ENCODE measurements at places on chromosomes 13 and 19. TPM values are rescaled to one million over a fixed set of nuclear protein-coding genes. Genes with fewer than 3 reads are reported as not detected.

Gene RDH8
- not detected for total RNA-seq

Gene GIPC3
- 0.26 TPM for total RNA-seq

Gene NANOS3
- total RNA-seq = 0.60 TPM

Gene ICAM5
- 0.29 TPM for total RNA-seq

Gene S1PR4
- total RNA-seq = 140 TPM

Gene FXYD3
- total RNA-seq = not detected

Gene KLK15
- not detected for total RNA-seq

Gene HSH2D
- 83.6 TPM for total RNA-seq

Gene SLC25A41
- 0.18 TPM for total RNA-seq

Gene DHDH
- 1.6 TPM for total RNA-seq

Gene SYDE1
- total RNA-seq = not detected

Gene KLF1
- total RNA-seq = not detected

Gene AMER2
- not detected for total RNA-seq

Gene GADD45GIP1
- 23.4 TPM for total RNA-seq

DNA sequence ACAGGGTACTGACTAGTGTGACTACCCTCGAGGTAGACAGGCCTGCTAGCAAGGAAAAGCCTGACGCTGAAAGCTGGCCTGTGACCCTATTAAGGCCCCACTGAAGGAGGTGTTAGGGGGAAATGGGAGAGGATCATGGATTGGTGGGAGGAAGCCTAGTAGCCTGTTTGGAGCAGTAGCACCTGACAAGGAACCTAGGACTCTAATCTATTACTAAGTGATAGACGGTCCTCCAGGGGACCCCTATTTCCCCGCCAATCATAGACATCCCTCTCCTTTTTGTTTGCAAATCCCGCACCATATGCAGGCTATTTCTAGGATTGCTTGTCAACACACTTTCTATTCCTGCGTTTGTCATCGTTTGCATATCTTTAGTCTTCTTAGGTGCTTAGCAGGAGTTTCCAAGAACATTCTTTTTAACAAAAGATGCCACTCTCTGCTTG lies 1338.8 kb upstream of the MIR17HG start:
- no peak overlapping the region for H3K27ac ChIP-seq
- H3K36me3 ChIP-seq = no peaks in the 10 kb centered on the region
- no peak overlapping the region for H3K4me3 ChIP-seq
- no peaks in the 10 kb centered on the region for H3K4me1 ChIP-seq

- peaks cover 26% of the 10 kb centered on the region for H3K4me1 ChIP-seq
- no peaks in the 10 kb centered on the region for H3K27me3 ChIP-seq
- H3K27ac ChIP-seq = peak overlapping the region; percentile 69
Measured at GRCh38 chr19:2454962-2455850, 1.6 kb downstream of the LMNB2 start.

DNA sequence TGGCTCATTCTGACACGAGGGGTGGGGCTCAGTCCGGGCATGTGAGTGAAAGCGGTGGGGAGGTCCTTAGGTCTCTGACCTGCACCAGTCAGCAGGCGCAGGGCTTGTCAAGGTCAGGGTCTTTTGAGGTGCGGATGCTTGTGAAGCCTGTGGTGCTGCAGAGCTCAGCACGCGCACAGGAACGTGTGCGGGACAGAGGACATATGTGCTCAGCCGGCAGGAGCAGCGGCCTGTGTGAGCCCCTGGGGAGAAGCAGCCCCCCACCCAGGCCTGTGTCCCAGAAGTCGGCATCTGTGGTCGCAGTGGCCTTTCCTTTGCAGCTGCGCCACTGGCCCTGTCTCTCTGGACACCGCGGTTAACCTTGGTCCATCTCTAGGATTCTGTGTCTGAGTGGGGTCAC lies 30.9 kb downstream of the ATP4B start:
- DNase-seq = no peak
- H3K4me1 ChIP-seq = no peaks in the 10 kb centered on the region
- no peak overlapping the region for H3K27ac ChIP-seq
- no peak overlapping the region for H3K4me3 ChIP-seq

GRCh38 chr19:38830039-38830733 lies 1.4 kb downstream of the ECH1 start:
- DNase-seq = no peak
- peaks cover 23% of the 10 kb centered on the region for H3K36me3 ChIP-seq
- peaks cover 33% of the 10 kb centered on the region for H3K4me1 ChIP-seq
- peak overlapping the region; percentile 92 for H3K4me3 ChIP-seq

DNA sequence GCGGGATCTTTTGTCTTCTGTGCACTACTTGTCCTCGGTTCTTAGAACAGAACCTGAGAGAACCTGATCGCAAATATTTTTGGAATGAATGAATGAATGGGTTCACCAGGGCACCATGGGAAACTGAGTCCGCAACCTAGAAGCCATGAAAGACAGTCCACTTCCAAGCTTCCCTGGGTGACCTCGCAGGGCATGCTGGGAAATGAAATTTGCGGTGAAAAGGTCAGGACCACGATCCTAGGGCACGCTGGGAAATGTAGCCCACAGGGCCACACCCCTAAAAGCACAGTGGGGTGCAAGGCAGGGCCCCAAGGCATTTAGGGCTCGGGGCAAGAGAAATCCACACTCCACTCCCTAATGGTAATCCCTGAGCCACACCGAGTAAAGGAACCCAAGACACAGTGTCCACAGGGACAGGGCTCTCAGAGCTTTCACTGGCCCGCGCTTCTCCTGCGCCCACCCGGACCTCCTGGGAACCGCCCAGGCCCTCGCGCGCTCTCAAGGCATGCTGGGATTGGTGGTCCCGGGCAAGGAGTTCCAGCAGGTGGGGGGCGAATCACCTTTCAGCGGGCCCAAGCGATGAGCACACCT lies 1.1 kb upstream of the PPP1R12C start:
- peaks cover 39% of the 10 kb centered on the region for H3K4me1 ChIP-seq
- peaks cover 16% of the 10 kb centered on the region for H3K27me3 ChIP-seq
- peaks cover 16% of the 10 kb centered on the region for H3K36me3 ChIP-seq
- H3K27ac ChIP-seq = peak overlapping the region; percentile 91

GRCh38 chr13:34030782-34031181 lies 212.8 kb downstream of the RFC3 start:
- H3K4me1 ChIP-seq = no peaks in the 10 kb centered on the region
- H3K27me3 ChIP-seq = no peaks in the 10 kb centered on the region
- H3K27ac ChIP-seq = no peak overlapping the region
- no peaks in the 10 kb centered on the region for H3K36me3 ChIP-seq
- DNase-seq = no peak

- H3K4me3 ChIP-seq = no peak overlapping the region
- no peaks in the 10 kb centered on the region for H3K36me3 ChIP-seq
- no peak overlapping the region for H3K27ac ChIP-seq
- no peaks in the 10 kb centered on the region for H3K27me3 ChIP-seq
Measured at GRCh38 chr13:52797176-52797575, 51.3 kb downstream of the PCDH8 start.

DNA sequence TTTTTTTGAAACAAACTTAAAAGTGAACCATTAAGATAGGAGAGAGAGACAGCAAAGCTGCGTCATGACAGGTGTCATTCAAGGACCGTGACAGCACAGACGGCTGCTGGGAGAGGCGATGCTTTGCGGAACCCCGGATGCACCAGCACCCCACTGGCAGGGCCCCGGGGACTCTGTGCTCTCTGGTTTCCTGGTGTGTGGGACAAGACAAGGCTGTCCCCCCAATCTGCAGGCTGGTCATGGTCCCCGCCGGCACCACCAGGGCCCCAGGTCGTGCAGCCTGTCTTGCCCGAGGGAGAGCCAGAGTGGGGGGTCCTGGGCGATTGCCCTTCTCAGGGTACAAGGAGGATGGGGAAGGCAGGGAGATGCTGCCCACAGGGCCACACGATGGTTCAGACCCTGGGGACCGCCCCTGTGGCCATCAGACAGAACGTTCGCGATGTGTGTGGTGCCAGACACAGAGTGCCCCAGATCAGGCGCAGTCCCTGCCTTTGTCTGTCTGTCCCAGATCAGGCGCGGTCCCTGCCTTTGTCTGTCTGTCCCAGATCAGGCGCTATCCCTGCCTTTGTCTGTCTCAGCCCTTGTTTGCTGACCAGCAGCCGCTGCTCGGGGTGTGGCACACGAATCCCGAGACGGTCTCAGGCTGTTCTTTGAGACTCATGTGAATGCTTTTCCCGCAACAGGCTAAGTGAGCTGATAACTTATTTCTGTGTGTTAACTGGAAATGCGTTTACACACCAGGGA lies 36.1 kb downstream of the ADPRHL1 start:
- no peak for DNase-seq
- no peak overlapping the region for H3K27ac ChIP-seq
- no peak overlapping the region for H3K4me3 ChIP-seq
- no peaks in the 10 kb centered on the region for H3K27me3 ChIP-seq

DNA sequence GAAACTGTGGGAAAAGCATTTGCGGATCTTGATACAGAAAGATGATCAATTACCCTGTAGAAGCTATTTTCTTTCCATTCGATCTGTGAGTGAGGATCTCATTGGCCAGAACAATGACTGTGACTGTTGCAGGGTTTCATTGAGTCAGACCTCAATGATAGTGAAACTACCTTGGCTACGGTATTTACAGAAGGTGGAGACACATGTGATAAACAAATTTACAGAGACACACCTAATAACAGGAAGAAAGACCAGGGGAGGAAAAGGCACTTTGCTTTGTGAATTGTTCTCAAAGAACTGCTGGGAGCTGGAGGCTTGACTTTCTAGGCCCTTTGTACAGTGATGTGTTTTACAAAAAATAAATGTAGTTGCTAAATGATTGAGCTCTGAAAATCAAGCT lies 19.9 kb upstream of the ARGLU1 start:
- H3K4me3 ChIP-seq = no peak overlapping the region
- H3K4me1 ChIP-seq = no peaks in the 10 kb centered on the region
- no peak for DNase-seq
- H3K36me3 ChIP-seq = no peaks in the 10 kb centered on the region
- H3K27ac ChIP-seq = no peak overlapping the region

DNA sequence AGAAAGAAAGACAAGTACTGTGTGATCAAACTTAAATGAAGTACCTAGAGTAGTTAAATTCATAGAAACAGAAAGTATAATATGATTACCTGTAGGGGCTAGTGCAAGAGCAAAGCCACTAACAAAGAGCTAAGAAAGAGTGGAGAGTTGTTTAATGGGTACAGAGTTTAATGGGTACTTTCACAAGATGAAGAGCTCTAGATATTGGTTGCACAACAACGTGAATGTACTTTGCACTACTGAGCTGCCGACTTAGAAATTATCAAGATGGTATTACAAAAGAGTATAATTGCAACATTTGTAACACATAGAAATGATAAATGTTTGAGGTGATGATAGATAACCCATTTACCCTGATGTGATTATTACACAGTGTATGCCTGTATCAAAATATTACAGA lies 140.3 kb upstream of the GPC6 start:
- no peak for DNase-seq
- H3K36me3 ChIP-seq = no peaks in the 10 kb centered on the region
- no peak overlapping the region for H3K4me3 ChIP-seq
- no peaks in the 10 kb centered on the region for H3K27me3 ChIP-seq
- H3K27ac ChIP-seq = no peak overlapping the region

GRCh38 chr13:76711550-76712182 lies 174.5 kb downstream of the KCTD12 start:
- H3K36me3 ChIP-seq = no peaks in the 10 kb centered on the region
- H3K4me3 ChIP-seq = no peak overlapping the region
- no peak overlapping the region for H3K27ac ChIP-seq
- no peaks in the 10 kb centered on the region for H3K27me3 ChIP-seq
- DNase-seq = no peak

GRCh38 chr19:17866964-17867486 lies 4.7 kb upstream of the SLC5A5 start:
- peaks cover 34% of the 10 kb centered on the region for H3K36me3 ChIP-seq
- no peak for DNase-seq
- no peak overlapping the region for H3K4me3 ChIP-seq
- H3K27ac ChIP-seq = no peak overlapping the region

- H3K27me3 ChIP-seq = no peaks in the 10 kb centered on the region
- H3K4me3 ChIP-seq = no peak overlapping the region
- H3K27ac ChIP-seq = no peak overlapping the region
- no peaks in the 10 kb centered on the region for H3K4me1 ChIP-seq
- no peak for DNase-seq
Measured at GRCh38 chr13:103694471-103694870, 628.3 kb upstream of the SLC10A2 start.

GRCh38 chr13:77028202-77028601 lies 1.2 kb upstream of the FBXL3 start:
- no peaks in the 10 kb centered on the region for H3K27me3 ChIP-seq
- H3K27ac ChIP-seq = peak overlapping the region; percentile 60
- peaks cover 15% of the 10 kb centered on the region for H3K36me3 ChIP-seq

DNA sequence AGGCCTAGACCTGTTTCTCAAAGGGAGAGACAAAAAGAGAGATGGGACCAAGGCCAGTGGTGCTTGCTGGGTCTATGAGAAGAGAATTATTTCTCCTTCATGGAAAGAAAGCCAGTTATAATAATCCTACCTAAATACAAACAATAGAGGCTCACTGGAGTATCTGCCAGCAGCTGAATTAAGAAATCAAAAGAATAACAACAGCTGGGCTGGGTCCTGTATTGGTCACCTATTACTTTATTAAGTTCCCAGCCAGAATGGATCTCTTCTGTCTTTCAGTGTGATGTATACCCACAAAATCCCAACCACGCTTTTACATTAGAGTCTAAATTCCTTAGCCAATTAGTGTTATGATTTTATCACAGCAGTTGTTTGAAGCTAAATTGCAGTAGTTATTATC lies 297.8 kb upstream of the DACH1 start:
- H3K27ac ChIP-seq = no peak overlapping the region
- no peak for DNase-seq
- H3K4me1 ChIP-seq = no peaks in the 10 kb centered on the region
- no peak overlapping the region for H3K4me3 ChIP-seq
- H3K27me3 ChIP-seq = no peaks in the 10 kb centered on the region

- H3K4me3 ChIP-seq = no peak overlapping the region
- DNase-seq = no peak
- peaks cover 8% of the 10 kb centered on the region for H3K4me1 ChIP-seq
- no peak overlapping the region for H3K27ac ChIP-seq
- peaks cover 9% of the 10 kb centered on the region for H3K27me3 ChIP-seq
Measured at GRCh38 chr13:26623125-26623524, 65.6 kb downstream of the WASF3 start.

- H3K4me1 ChIP-seq = peaks cover 36% of the 10 kb centered on the region
- H3K36me3 ChIP-seq = peaks cover 25% of the 10 kb centered on the region
- peaks cover 11% of the 10 kb centered on the region for H3K27me3 ChIP-seq
- DNase-seq = no peak
Measured at GRCh38 chr13:44575035-44575434, 1.1 kb downstream of the TSC22D1 start.

- no peak within 1 kb of the TSS for H3K4me3 ChIP-seq
- H3K36me3 ChIP-seq = no peaks in the 10 kb centered on the region
- no peaks in the 10 kb centered on the region for H3K4me1 ChIP-seq
Measured at GRCh38 chr13:37869756-37870488, at the start of gene TRPC4. Gene TRPC4 (minus strand): TSS chr13:37869772. CDS start chr13:37783333, 86,439 bp downstream.

DNA sequence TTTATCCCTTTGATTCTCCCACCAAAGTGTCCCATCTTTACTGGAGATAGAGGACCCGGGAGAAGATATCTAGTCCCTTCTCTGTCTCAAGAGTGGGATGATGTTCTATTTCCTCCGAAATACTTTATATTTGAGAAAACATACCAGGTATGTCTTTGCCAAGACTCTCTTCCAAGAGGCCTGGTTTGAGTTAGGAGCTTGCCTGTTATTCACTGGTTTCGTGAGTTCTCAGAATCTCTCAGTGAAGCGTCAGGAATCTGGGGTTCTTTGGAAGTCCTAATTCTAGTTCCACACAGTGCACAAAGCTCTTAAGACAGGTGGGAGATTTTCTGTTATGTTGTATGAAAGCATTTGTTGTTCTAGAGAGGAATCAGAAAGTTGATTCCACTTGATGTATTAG lies 182.0 kb downstream of the DNAJC15 start:
- H3K4me1 ChIP-seq = no peaks in the 10 kb centered on the region
- H3K27me3 ChIP-seq = peaks cover 10% of the 10 kb centered on the region
- no peak overlapping the region for H3K27ac ChIP-seq
- H3K4me3 ChIP-seq = no peak overlapping the region

- H3K4me1 ChIP-seq = peaks cover 51% of the 10 kb centered on the region
- no peaks in the 10 kb centered on the region for H3K27me3 ChIP-seq
- peak overlapping the region; percentile 89 for H3K27ac ChIP-seq
- DNase-seq = peak; percentile 95
- H3K4me3 ChIP-seq = peak overlapping the region; percentile 82
Measured at GRCh38 chr19:18117692-18118378, 20.3 kb downstream of the MAST3 start.
